ENCODE measurements at places on chromosomes 12 and 14. TPM values are rescaled to one million over a fixed set of nuclear protein-coding genes. Genes with fewer than 3 reads are reported as not detected.

GRCh38 chr12:109377139-109377685 lies 29.5 kb downstream of the MYO1H start:
- DNase-seq: no peak

DNA sequence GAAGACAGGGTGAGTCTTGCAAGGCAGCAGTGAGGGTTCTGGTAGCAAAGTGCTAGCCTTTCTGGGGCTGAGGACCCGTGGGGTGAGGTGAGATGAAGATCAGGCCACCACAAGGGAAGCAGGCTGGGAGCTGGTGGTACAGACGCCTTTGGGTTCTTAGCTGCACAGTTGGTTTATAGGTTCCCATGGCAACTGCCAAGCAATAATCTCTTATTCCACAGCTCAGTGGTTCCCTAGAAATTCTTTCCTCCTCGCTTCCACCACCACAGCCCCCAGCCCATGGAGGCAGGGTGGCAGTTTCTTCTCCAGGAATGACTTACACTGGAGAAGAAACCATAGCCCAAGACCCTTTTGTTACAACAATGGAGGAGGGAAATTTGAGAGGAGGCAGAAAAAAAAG lies 82.1 kb downstream of the CMKLR1 start:
- no peak for DNase-seq

- no peak for DNase-seq
These were observed 4.9 kb downstream of the DUSP16 start for GRCh38 chr12:12557733-12558132.

DNA sequence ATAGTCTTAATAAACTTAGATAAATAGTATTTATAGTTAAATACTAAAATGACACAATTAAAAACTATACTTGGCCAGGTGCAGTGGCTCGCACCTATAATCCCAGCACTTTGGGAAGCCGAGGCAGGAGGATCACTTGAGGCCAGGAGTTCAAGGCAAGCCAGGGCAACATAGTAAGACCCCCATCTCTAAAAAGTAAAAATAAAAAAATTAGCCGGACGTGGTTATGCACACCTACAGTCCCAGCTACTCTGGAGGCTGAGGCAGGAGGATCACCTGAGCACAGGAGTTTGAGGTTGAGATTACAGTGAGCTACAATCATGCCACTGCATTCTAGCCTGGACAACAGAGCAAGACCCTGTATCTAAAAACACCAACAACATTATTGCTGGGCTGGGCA lies 16.0 kb downstream of the CINP start:
- DNase-seq: no peak

DNA sequence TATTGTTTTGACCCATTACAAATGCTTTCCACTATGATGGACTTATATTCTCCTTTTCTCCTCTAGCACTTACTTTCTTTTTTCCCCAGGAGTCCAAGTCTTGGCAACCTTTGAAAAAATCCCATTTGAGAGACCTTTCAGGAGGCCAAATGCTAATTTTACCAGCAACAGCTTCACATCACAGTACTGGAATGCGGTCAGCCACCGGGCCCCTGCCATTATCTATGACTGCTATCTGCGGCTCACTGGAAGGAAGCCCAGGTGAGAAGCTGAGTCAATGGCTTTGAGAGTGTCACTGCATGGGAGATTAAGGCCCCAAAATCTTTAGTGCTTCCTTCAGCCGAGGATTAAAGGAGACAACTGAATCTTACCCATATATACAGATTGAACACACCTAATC lies 64.2 kb downstream of the ERGIC2 start:
- no peak for DNase-seq

DNA sequence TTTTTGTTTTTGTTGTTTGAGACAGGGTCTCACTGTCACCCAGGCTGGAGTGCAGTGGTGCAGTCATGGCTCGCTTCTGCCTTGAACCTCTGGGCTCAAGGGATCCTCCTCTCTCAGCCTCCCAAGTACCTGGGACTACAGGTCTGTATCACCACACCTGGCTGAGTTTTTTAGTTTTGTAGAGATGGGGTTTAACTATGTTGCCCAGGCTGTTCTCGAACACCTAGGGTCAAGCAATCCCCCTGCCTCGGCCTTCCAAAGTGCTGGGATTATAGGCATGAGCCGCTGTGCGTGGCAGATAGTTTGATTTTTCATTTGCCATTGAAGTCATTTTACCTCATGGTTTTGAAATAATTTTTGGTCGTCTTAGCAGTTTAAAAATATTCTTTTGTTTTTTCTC lies 94.3 kb upstream of the EIF5 start:
- no peak for DNase-seq

GRCh38 chr12:3651585-3652424 lies 101.1 kb downstream of the CRACR2A start:
- no peak for DNase-seq

DNA sequence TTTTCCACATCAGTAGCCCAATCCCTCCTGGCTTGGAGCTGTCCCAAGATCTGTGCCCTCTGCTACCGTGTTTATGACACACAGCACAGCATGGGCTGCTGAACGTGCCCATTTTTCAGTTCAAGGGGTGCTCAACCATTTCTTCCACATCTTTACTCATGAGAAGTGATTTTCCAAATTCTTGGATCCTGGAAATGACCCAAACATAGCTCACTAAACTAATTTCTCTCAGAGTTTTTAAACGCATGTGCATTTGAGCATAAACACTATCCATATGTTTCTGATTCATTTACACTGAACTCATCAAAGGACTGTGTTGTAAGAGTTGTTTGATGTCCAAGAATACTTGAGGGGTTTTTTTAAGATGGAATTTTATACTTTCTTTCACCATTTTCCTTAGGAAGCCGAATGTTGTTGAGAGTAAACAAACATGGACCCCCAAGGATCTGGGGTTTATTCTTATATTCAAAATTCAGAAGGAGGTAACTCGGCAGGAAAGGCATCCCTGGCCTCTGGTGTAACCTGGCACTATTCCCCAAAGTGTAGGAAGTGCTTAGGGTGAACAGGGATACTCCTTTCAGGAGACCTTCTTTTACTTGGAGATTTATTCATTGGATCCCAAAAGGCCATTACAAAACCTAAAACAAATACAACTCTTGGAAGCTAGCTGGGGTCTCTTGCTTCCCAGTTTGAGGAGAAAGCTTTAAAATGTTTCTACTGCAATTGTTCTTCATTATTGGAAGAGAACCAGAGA lies 215.0 kb downstream of the BMP4 start:
- no peak for DNase-seq

GRCh38 chr12:18837025-18837424 lies 99.1 kb downstream of the CAPZA3 start:
- no peak for DNase-seq

GRCh38 chr14:95340201-95340697 lies 20.5 kb upstream of the CLMN start:
- DNase-seq: no peak

- peak; percentile 31 for DNase-seq
These were observed 187.0 kb downstream of the ETV6 start for GRCh38 chr12:11836282-11837151.

- DNase-seq: no peak
These were observed 5.9 kb upstream of the RPL41 start for GRCh38 chr12:56110571-56110970.

GRCh38 chr14:93862265-93862664 lies 64.9 kb upstream of the FAM181A start:
- no peak for DNase-seq

DNA sequence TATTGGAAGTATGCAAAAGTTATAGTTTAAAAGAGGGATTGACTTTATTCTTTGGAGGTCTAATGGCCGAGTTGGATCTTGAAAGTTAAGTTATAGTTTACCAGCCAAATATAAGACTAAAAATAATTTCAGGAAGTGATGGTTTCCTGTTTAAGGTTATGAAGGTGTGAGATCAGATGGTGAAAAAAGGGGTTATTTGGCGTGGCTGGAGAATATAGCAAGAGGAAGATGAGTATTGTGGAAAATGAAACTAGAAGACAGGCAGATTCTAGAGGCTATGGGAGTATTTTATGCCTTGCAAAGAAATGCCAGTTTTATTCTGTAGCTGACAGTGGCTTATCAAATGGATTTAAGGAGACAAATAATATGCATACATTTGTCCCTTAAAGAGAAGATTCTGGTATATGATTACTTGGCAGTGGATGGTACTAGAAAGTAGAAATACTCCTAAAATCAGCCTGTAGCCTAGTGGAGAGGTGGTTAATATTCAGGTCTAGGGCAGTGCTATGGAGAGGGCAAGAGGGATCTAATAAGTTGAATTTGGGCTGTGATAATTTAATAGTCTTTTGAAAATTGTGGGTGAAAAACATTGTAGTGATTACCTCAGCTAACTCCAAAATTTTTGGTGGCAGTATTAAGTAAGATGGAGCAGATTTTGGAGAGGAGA lies 1091.8 kb upstream of the ATXN7L3B start:
- no peak for DNase-seq

INHBC gene
- total RNA-seq: not detected

FGD4 gene
- total RNA-seq: 49.8 TPM

HOXC6 gene
- 0.30 TPM for total RNA-seq

ASPG gene
- total RNA-seq: 12.2 TPM

SLC6A13 gene
- not detected for total RNA-seq

All from esophagus squamous epithelium (tissue), 5 donors.